Stimulated activated CD8-positive, alpha-beta memory T cell treated with anti-CD3 and anti-CD28 coated beads, Interleukin-7, amount 100 ng/mL, for 48 hours (primary cell): ENCODE measurements at places on chromosomes 11 and 22.
A peak's percentile ranks its signal among the peaks of the same experiment; 100 is the strongest.

DNA sequence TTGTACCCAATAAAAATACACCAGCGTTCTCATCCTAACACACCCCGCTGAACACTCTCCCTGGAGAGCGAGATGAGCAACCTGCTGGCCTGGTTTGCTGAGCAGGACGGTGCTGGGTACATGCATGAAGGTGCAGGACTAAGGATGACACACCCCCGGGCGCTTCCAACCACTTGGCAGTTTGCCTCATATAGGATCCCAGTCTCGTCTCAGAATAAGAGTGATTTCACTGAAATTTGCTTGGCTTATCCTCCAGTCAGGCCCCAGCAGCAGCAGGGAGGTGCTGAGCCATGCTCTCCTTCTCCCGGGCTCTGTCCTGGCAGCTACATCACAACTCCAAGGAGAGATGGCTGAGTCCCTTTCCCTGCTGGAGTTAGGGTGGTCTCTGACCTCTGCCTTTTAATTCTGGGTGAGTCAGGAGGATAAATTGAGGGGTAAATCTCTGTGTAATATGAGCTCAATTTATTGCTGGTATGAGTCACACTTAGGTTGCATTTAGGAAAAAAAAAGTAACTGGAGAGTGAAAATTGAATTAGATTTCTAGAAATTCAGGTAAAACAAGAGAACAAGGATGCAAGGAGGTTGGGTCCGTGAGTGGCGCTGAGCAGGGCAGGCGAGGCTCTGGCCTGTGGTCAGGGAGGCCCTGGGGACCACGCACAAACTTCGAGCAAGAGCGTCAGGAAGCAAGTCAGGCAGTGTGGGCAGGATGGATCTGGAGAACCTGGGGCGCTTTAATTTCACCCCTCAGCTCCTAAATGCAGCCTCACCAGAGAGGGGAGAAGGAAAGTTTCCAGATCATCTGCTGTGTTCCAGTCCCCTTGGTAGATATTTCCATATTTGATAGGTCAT, 974.0 kb downstream of the TBC1D22A start:
- no peak for DNase-seq

- DNase-seq, result no peak
Observed at GRCh38 chr11:128496692-128497060, 90.7 kb downstream of the ETS1 start.

DNA sequence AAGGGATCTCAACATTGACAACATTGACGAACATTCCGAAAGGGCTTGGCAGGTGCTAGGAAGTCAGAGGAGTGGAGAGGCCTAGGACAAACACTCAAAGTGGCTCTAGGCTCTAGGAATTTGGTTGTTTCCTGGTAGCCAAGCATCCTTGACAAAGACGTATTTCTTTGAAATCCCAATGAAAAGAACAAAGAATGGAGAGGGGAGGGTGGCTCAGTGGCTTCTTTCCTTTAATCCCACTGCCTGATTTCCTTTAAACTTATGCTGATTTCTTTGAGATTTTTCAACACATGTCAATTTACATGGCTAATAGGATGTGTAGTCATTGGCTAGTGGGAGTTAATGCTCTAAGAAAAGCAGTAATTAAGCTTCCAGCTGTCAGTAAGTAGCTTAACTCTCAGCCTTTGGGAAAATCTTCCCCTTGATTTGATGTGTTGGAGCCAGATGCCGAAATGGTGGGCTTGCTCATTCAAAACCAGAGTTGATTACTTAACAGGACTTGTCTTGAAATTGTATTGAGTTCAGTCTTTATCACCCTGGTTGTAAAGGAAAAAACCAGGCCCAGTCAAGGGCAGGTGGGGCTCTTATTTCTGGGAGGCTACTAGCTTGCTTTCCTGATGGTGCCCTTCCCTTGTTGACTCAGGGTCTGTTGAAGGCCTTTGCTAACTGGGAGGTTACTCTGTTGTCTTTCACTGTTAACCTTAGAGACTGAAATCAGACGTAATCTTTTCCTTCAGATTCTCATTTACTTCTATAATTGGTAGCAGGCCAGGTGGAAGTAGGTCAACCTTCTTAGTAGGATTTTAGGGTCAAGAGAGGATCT, 44.6 kb upstream of the SORL1-AS1 start:
- DNase-seq, result no peak

DNA sequence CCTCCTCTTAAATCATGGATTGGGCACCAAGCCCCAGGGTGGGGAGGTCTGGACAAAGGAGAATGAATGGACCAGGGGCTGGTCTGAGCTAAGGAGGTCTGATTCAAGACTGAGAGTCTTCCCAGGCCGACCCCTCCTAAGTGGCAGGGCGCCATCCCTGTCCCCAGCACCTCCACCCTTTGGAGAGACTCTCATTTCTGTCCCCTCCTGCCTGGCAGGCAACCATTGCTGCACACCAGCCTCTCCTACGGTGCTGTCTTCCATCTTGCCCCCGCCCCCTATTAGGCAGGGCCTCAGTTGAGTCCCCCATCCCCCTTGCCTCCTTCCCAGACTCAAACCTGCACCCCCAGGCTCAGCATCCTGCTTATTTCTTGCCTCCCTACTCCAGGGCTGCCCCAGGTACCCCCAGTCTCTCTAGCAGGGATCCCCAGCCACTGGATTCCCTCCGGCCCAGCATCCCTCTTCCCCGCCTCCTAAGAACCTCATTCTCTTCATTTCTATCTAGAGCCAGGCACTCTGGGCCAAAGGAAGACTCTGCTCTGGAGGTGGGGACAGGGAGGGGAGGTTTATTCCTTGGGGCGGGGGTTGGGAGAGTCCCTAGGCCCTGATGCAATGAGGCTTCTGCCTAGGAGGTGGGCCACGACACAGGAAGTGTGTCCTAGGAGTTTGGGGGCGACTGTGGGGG, 1.7 kb upstream of the RCOR2 start:
- DNase-seq, result no peak

DNA sequence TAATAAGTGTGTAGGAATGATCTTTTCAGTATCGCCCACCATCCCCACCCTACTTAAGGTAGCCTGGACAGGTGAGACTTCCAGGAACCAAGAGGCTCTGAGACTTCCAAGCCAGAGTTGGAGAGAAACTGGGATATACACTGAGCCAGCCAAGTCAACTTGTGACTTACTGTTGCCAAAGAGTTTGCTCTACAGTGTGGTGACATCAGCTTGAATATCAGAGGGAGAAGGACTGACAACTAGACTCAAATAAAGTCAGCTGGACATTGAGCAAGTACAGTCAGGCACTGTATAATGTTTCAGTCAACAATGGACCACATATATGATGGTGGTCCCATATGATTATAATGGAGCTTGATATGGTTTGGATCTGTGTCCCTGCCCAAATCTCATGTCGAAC, 1.2 kb upstream of the MMP10 start:
- DNase-seq, result no peak

DNA sequence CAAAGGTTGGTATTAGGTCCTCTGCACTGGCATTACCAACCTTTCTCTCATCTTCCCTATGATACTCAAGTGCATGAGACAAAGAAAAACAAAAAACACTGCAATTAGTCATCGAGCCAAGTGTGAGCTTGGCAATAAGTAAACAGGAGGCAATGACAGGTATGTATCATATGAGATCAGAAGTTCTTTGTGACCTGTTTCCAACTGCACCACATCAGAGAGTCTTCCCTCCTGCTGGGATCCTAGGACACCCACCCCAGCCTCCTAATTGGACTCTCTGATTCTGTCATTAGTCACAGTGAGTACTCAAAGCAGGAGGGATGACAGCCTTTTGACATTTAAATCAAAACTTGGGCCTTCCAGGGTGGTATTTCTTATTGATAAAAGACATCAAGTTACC, 7.8 kb upstream of the JAML start:
- DNase-seq, result no peak

GRCh38 chr11:128948583-128948982, 5.9 kb upstream of the TP53AIP1 start:
- no peak for DNase-seq

DNA sequence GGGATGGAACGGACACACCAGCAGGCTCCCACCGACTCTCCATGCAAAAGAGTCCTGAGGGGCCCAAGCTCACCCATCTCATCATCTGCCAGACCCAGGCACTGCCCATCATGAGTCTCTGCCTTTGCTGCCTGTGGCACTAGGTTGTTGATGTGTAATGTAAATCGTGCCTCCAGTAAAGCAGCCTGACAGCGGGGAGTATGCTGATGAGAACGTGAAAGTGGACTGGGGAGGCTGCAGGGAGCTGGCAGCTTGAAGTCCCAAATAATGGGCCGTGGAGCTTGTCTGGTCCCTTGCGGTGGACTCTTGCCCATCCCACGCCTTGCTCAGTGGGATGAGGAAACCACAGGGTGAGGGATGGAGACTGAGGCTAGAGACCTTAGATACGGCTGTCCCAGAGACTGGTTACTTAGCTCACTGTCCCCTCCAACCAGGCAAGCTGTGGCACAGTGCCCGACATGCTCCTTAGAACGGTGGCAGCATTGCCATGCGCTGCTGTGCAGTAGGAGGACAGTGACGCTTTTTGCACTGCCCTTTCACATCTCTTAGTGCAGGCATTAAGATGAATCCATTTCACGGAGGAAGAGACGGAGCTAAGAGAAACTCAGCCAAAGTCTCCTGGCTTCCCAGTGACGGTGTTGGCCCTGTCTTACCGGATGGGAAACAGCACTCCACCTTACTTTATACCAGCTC, 39.6 kb upstream of the PLET1 start:
- no peak for DNase-seq

- peak; percentile 37 for DNase-seq
Observed at GRCh38 chr22:28909375-28909774, 26.0 kb downstream of the ZNRF3 start.

DNA sequence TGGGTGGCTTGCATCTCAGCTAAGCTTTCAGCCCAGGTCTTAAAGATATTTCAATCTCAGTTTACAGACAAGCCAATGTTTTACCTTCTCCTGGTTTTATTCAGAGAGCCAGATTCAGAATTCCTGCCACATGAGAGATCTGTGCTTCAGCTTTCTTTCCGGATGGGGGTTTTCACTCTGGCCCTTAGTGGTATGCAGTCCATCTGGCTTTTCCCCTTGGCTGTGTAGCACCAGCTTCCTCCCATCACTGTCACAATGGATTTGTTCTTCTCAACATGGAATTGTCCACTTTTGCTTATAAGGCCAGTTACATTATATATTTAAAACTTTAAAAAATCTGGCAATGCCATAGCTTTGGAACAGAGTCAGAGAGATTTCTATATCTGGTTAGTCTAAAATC, 303.9 kb downstream of the ETS1 start:
- no peak for DNase-seq

DNA sequence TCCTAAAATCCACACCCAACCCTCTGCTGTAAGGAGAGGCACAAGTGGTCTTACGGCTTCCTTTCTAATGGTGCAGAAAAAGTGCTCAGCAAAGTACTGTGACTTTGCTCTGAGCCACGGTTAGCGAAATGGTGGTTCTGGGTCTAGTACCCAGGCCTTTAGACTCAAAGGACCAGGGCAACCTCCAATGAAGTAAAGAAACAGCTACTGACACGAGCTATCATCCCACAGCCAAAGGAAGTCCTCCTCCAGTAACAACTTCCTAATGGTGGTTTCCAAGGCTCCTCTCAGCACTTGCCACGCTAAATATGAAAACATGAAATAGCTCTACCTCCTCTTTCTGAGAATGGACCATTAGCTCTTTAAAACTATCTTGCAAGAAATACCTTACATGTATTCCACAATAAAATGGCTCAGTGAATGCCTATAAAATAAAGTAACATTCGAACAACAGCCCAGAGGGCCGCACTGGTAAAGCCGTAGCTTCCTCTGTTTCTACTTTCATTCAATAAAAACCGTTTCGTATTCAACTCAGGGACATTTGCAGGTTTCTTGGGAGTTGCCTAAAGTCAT, 122.4 kb downstream of the ETS1 start:
- no peak for DNase-seq

DNA sequence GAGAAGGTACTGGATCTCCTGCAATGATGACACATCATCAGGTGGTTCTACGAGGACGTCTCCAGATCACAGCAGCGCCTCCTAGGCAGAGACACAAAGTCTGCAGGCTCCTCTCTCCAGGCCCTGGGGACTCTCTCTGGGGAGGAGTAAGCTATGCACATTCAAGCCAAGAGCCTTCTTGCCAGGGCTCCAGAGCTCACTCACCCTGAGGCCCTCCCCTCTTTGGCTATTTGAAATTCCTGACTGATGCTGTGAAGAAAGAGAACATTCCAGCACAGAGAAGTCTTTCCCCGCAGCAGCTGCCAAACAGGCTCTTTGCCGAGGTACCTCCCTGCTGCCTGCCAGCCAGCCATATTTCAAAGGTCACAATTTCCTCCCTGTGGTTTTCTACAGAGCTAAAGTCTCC, 204.9 kb downstream of the CSNK2A3 start:
- DNase-seq, result no peak

GRCh38 chr11:106369224-106369623, 291.8 kb downstream of the AASDHPPT start:
- DNase-seq, result no peak

DNA sequence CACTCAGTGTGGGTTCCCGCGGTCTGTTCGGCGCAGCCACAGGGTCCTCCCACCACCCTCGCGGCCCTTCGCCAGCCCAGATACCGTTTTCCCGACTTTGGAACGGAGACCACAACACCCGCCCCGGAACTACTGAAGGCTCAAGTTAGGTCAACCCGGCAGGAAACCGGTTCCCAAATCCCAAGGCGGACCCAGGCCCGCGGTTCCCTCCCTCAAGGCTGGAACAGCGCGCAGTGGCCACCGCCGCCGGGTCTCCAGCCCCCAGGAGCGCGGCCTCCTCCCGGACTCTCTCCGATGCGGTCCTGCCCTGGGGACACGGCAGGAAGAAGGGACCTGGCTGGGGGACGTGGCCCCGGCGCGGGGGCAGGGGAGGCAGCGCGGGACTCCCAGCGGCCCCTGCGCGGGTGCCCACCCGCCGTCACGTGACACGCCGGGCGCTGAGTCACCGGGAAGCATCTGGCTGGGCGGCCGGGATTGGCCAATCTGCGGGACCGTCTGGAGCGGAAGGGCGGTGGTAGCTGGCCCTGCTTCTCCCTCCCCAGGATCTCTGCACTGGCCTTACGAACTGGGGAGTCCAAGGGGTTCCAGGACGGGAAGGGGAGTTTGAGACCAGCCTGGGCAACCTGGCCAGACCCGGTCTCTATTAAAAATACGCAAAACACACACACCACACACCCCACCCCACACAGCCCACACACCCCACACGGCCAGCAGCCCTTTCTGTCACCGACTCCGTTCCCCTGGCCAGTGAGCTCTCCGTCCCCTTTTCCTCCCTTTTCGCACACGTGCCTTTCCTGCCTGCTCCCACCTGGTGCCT, 21.5 kb upstream of the MALAT1 start:
- DNase-seq, result peak; percentile 90

DNA sequence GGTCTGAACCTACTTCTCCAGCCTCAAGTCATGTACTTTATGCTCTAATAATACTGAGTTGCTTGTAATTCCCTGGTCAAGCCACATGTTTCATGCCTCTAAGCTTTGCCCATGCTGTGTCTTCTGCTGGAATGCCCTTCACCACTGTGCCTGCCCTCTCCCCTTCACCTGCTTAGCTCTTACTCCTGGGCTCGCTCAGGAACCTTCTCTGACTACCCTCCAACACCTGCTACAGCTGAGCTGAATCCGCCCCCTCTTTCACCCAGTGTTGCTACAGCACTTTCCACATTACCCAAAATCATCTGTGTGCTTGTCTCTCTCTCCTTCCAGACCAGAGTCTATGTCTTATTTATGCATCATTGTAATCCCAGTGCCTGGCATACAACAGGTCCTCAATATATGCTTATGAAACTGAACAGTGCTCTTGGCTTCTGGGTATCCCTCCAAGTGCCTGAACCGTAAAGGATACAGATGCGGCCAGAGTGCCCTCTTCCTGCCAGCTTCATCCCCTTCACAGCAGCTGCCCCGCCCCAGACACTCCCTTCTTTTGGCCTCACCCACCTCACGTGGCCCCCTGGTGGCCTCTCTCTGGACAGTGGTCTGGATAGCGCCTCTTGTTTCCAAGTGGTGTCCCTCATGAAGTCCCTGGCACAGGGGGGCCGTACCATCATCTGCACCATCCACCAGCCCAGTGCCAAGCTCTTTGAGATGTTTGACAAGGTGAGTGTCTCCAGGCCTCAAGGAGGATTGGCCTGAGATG, 7.1 kb downstream of the ABCG4 start:
- DNase-seq, result no peak
